Stimulated activated CD4-positive, alpha-beta T cell treated with anti-CD3 and anti-CD28 coated beads, Interleukin-1b, Interleukin-23, amount 100 ng/mL, for 1 hour (primary cell): ENCODE measurements at places on chromosomes 5 and 9.

- DNase-seq = no peak
Measured at GRCh38 chr5:149799119-149799623, 69.1 kb downstream of the PPARGC1B start.

- DNase-seq = no peak
Measured at GRCh38 chr9:5375790-5376477, 36.3 kb upstream of the RLN1 start.

DNA sequence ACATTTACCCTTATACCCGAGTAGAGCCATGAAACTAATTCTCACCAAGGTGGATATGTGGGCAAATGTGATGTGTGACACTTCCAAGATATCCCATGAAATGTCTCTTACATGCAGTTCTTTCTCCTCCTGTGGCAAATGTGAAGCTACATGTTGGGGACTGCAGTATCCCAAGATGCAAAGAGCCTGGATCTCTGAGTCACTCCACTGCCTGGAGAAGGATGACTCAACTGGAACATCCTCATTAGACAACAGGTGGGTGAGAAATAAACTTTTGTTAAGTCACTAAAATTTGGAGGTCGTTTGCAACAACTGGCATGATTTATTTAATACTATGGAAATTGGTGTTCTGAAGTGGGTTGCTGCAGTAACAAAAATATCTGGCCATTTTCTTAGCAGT is 36.5 kb upstream of the TENT4A start:
- no peak for DNase-seq

DNA sequence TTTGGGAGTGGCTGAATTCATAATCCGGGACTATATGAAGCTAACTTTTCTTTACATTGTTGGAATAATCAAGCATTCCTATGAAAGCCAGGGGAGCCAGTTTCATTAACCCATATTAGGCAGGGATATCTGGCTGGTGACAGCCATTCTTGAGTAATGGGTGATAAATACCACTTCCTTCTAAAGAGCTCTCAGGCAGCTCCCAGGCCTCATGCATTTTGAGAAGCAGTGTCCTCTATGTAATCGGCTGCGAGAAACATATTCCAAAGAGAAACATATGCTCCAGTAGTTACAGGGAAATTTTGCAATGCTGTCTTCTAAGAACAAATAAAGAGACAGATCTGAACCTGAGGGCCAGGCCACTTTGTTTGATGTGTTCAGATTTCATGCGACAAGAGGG is 83.1 kb downstream of the MSX2 start:
- DNase-seq = no peak

- no peak for DNase-seq
Measured at GRCh38 chr5:99945478-99946442, 589.4 kb upstream of the FAM174A start.

DNA sequence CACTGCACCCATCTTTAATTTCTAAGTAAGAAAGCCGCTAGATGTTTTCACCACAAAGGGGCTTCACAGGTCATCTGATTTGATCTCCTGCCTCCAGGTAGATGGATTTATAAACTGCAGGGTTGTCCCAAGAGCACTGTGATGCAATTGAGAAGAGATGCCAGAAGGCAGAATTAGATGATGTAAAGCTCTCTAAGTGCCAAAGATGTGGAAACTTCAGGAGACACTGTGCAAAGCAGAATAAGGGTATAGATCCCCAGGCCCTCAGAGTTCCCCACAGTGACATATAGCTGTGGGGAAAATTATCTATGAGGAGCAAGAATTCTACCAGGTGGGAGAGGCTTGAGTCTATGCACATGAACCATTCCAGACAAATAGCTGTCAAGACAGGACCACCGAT is 90.5 kb downstream of the FSTL4 start:
- no peak for DNase-seq

DNA sequence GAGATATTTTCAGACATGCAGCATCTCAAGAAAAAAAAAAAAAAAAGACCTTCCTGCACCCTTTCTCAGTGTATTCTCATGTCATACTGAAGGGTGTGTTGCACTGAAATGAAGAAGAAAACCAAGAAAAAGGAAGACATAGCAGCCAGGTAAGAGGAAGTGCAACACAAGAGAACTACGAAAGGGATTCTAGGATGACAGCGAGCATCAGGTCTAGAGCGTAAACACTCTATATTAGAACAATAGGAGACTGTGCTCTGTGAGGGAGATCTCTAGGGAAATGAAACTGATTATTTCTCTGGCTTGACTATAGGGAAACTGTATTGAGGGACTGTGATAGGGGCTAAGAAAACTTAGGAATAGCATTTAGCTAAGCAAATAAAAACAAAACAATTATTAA is 30.0 kb downstream of the BTF3 start:
- DNase-seq = no peak

- DNase-seq = no peak
Measured at GRCh38 chr5:32339198-32339597, 26.5 kb upstream of the MTMR12 start.

DNA sequence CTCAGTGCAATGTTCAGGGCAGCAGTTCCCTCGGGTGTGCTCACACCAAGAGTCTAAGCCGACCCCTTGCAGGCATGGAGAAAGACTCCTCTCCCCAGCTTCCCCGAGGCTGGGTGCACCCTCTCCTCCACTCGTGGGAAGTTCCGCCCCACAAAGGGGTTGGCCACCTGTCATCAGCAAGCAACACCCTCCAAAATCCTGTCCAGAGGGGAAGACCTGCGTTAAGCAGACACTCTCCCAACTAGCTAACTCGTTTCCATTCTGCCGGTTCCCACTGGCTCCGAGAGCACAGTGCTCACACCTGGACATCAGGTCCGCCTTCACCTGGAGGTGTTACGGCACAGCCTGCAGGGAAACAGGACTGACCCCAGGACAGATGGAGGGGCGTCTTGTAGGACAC is 117.9 kb upstream of the IRX4 start:
- no peak for DNase-seq

GRCh38 chr5:132299917-132300316 is 5.7 kb downstream of the SLC22A4 start:
- DNase-seq = no peak

GRCh38 chr5:175448276-175448675 is 4.3 kb upstream of the DRD1 start:
- no peak for DNase-seq

- DNase-seq = no peak
Measured at GRCh38 chr5:175381130-175381529, 62.9 kb downstream of the DRD1 start.

- DNase-seq = no peak
Measured at GRCh38 chr5:169521366-169521983, 62.1 kb upstream of the SPDL1 start.

DNA sequence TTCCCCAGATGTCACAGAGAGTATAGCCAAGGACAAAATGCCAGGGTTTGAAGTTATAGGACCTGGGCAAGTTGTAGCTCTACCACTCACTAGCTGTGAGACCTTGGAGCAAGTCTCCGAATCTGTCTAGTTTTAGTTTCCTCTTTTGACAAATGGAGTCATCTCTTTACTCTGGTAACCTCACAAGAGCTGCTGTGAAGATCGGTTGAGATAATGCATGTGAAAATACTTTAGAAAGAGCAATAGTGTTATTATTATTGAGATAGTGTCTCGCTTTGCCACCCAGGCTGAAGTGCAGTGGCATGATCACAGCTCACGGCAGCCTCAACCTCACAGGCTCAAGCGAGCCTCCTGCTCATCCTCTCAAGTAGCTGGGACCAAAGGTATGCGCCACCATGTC is 117.9 kb upstream of the NR5A1 start:
- DNase-seq = no peak

DNA sequence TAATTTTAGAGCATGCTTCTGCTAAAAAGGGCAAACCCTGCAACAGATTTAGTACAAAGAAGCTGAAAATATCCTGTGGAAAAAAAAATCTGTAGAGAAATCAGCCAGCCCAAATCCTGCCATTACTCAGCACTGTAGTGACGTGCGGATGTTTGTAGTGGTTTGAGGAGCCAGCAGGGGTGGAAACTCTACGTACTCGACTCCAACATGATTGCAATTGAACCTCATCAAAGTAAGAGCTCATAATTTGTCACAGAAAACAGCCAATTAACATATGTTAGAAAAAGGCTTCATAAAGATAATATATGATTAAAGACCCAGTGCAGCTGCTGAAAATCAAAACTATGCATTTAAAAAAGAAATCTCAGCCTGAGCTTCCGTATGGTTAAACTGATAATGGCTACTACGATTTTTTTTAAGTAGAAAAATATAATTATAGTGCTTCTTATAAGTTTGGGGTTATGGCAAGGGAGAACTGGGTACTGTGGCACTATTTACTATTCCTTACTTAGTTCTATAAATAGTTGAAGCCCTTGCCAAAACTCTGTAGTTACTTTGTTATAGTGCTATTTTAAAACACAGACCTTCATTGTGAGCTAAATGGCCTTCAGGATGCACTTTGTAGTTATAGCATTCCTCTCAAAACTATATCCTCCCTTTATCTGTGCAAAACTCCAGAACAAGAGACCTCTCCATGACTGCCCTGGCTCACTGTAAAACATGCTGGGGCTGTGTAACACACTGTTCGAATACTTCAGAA is 49.4 kb downstream of the MEF2C start:
- DNase-seq = no peak

DNA sequence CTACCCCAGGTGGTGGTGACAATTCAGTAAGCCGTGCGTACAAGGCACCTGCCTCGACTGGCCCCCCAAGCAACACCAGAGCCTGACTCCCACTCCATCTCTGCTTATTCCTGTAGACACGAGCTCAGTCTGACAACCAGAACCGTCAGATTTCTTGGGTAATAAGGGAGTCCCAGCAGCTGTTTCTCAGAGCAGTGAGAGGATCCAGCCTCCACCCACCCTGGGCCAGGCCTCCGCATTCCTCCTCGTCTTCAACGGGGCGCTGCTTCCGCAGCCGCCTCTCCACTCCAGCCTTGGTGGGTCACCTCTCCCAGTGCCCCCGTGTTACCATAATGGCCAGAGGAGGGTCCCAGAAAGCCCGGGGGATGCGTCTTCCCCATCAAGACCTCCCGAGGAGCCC is 27.7 kb upstream of the GFPT2 start:
- DNase-seq = no peak

GRCh38 chr5:159331093-159331973 is 1.0 kb upstream of the IL12B start:
- peak; percentile 55 for DNase-seq

DNA sequence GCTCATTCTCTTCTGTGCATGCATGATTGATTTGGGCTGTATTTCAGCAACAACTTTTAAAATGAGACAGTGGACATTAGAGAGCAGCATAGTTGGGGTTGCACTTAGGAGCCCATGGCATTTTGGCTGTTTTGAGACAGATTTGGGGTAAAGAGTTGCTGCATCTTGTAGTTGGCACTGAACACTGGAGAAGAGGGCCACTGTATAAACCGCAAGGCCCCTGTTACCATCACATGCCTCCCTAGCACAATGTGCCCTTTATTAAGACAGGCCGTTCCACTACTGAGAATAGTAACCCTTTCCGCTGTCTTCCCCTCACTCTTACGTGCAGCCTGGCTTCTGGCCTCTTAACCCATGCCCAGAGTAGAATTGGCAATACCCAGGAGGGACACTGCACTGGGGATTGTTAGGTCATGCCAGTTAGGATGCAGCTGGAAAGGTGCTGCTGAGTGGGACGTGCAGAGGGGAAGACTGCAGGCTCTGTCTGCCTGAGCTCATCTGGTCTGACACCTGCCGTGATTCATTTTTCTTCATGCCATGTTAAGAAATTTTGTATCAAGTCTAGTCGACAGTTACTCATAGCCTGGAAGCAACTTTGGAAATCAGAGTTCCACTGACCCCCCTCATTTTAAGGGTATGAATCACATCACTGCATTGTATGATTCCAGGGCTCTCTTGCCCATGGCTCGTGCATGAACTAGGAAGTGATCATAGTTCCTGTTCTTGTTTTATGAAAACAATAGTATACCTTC is 146.9 kb upstream of the DMRT1 start:
- no peak for DNase-seq

DNA sequence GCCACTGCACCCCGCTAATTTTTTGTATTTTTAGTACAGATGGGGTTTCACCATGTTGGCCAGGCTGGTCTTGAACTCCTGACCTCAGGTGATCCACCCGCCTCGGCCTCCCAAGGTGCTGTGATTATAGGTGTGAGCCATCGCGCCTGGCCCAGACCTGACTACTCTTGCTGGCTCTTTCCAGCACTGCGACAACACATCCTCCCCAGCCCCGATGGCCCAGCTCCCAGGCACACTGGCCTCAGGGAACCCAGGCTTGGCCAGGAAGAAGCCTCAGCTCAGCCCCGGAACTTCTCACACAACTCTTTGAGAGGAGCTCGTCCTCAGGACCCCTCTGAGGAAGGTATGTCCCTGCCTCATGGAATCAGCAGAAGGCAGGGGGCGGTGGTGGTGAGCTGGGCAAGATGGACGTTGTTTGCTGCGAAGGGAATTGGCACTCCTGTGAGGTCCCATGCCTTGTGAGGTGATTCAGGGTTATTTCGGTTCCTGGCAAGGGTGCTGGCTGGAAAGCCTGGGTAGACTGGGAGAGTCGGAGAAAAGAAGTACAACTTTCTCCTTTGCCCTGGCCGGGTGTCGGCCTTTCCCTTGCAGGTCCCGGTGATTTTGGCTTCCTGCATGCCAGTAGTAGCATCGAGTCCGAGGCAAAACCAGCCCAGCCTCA is 5.9 kb downstream of the DELE1 start:
- no peak for DNase-seq

DNA sequence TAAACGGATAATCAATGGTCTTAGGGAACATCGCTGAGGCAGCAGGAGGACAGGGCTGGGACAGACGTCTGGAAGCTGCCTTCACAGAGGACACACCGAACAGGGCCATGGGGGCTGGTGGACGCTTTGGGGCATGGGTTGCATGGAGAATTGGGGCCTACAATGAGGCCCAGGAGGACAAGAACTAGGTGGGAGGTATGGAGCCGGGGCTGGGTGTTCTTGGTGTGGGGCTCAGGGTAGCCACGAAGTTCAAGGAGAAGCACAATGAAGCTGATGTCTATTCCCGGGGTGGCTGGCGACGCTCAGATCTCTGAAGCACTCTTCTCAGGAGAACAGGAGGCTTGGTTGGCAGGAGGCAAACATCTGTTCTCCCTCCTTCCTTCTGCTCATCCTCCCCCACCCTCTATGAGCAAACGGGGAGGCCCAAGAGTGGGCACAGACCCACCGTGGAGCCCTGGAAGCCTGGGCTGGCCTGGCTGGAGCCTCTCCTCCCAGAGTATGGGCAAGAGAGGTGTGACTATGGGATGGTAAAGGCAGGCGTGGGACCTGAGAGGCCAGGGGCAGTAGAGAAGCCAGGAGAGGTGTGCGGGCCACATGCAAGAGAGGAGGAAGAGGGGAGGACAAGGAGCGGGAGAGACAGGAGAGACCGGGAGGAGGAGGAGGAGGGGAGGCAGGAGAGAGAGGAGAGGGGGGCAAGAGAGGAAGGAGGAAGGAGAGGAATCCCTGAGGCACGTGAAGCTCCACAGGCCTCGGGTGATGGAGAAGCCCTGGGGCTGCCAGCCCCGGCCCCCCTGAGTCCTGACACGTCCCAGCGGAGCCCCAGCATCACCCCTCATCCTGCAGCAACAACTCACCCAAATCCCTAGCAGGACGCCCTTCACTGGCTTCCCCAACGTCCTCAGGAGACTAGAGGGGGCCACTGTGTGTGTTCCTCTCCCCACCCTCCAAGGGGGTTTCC is 159.1 kb downstream of the OLFM1 start:
- no peak for DNase-seq

- DNase-seq = no peak
Measured at GRCh38 chr9:76004526-76004925, 114.1 kb downstream of the PCSK5 start.
